Stimulated activated CD8-positive, alpha-beta memory T cell treated with anti-CD3 and anti-CD28 coated beads, Interleukin-4, amount 100 ng/mL, for 48 hours (primary cell): ENCODE measurements at places on chromosomes 4 and X.

DNA sequence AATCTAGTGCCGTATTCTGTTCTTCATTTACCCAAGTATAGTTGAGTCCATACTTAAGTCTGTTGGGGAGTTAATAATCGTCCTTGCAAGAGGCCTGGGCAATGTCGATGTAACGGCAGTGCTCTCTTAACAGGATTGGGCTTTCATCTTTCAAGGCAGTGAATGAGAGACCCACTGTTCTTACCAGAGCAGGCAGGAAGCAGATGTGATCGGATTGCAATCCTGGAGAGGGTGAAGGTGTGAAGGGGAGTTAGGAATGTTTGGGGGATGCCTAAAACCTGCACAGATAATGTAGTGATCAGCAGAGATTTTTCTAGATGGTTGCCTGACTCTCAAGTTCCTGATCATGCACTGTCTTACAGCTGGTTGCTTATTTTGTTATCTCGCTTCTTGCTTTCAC is 308.4 kb downstream of the AFF2 start:
- no peak for DNase-seq

GRCh38 chrX:69995362-69996112 is 54.2 kb downstream of the AWAT2 start:
- no peak for DNase-seq

- DNase-seq = no peak
These were observed 84.2 kb downstream of the SORCS2 start for GRCh38 chr4:7276515-7276914.

GRCh38 chr4:108519911-108520601 is 100.3 kb upstream of the RPL34 start:
- DNase-seq = no peak

- DNase-seq = no peak
These were observed 98.5 kb upstream of the PNPLA4 start for GRCh38 chrX:8025705-8026104.

- no peak for DNase-seq
These were observed 51.6 kb downstream of the PPP3CA start for GRCh38 chr4:101295691-101296090.

DNA sequence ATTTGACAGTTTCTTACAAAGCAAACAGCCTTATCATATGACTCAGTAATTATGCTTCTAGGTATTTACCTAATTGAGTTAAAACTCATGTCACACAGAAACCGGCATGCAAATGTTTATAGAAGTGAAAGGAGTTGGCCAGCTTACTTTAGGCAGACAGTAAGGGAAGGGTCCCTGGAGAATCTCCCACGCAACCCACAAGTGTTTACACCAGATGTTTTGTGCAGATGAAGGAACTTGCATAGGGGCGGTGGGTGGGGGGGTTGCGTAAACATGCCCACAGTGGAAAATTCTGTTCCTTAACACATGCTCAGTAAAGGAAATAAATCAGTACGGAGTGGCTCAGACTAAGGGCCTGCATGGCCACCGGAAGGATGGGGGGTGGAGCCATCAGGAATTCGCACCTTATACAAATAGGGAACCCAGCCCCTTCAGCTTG is 330.5 kb upstream of the AADAT start:
- DNase-seq = no peak

DNA sequence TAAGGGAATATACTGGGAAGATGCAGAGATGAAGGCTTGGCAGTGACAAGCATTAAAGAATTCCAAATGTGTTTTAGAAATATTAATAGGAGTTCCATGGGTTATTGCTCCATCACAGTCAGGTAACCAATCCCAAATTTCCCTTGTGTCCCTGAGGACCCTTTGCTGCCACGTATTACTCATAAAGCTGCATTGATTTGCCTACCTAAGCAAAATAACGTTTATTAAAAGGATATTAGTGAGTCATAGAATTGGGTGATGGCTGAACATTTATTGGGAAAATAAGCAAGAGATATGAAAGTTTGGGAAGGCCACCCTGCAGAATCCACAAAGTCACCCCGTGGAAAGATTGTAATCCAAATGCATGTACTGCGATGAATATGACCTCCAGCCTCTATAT is 782.1 kb downstream of the RAPGEF2 start:
- no peak for DNase-seq

GRCh38 chrX:17456526-17456925 is 81.5 kb downstream of the NHS start:
- DNase-seq = no peak

GRCh38 chr4:138576684-138577083 is 334.5 kb upstream of the SLC7A11 start:
- no peak for DNase-seq
